Activated CD4-positive, alpha-beta T cell treated with anti-CD3 and anti-CD28 coated beads, Interleukin-2, amount 50 U/mL, for 24 hours (primary cell): ENCODE measurements at places on chromosomes 5 and 9.

GRCh38 chr9:130286781-130287428 lies 21.3 kb downstream of the HMCN2 start:
- DNase-seq, result no peak

DNA sequence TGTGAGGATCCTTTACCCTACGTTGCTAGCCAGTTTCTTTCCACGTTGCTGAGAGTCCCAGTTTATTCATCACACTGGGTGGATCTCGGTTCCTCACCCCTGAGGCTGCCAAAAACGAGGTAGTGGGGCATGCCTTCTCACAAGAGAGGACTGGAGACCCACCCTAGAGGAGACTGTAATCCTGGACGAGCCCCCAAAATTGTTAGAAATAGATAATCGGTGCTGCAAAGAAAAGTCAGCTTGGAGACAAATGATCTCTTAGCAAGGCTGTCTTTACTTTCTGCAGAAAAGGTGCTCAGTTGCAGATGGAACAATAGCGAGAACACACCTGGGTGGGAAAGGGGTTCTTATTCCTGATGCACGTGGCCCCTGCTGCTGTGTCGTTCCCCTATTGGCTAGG lies 101.8 kb downstream of the TMEM167A start:
- DNase-seq, result no peak

GRCh38 chr9:129383019-129383560 lies 205.0 kb upstream of the IER5L start:
- DNase-seq, result no peak

- DNase-seq, result no peak
These were observed 56.9 kb upstream of the ASS1 start for GRCh38 chr9:130387905-130388304.

DNA sequence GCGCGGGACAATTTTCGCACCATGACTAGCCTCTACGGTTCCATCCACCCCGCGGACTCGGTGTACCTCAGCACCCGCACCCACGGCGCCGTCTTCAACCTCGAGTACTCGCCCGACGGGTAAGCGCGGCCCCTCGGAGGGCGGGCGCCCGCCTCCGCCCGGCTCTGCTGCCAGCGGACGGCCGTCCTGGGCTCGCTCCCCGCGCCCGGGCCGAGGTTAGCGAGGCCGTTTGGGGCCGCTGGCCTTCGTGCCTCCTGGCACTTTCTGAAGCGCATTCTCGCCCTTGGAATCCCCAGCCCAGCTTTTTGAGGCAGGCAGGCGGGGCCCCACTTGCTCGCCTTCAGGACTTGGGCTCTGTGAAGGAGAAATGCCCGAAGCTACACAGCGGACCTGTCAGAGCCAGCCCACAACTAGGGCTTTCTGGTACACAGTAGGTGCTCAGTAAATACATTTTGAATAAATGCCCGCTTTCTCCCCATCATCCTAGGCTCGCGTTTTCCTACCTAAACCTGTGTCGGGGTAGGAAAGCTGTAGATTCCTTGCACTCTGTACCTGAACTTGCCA lies 772 bp downstream of the DCAF10 start:
- DNase-seq, result no peak

- no peak for DNase-seq
These were observed 158.9 kb downstream of the RMI1 start for GRCh38 chr9:84139296-84140070.

- no peak for DNase-seq
These were observed 10.3 kb upstream of the CARD19 start for GRCh38 chr9:93085676-93086075.
